ENCODE measurements at places on chromosomes 1 and 21. TPM values are rescaled to one million over a fixed set of nuclear protein-coding genes. Genes with fewer than 3 reads are reported as not detected.

The GUCA2A gene
- not detected for total RNA-seq

The RYR2 gene
- not detected for total RNA-seq

The PHLDA3 gene
- total RNA-seq, result 35.6 TPM

The C1orf56 gene
- total RNA-seq, result 3.5 TPM

The TNFRSF18 gene
- total RNA-seq, result not detected

The SPRR1B gene
- total RNA-seq, result not detected

The SPRR1A gene
- total RNA-seq, result not detected

The SLC9C2 gene
- not detected for total RNA-seq

The CELA2A gene
- not detected for total RNA-seq

The ETV3L gene
- total RNA-seq, result not detected

The SAMD13 gene
- total RNA-seq, result 3.9 TPM

The LCE1C gene
- total RNA-seq, result not detected

The PTGS2 gene
- total RNA-seq, result 24.1 TPM

The FCER1G gene
- total RNA-seq, result 2.2 TPM

The TCEA3 gene
- 3.4 TPM for total RNA-seq

The ZSCAN20 gene
- 5.8 TPM for total RNA-seq

The DCST1 gene
- not detected for total RNA-seq
